Karpas-422 (cell line): ENCODE measurements at places on chromosomes 6 and 20.
A peak's percentile ranks its signal among the peaks of the same experiment; 100 is the strongest.

DNA sequence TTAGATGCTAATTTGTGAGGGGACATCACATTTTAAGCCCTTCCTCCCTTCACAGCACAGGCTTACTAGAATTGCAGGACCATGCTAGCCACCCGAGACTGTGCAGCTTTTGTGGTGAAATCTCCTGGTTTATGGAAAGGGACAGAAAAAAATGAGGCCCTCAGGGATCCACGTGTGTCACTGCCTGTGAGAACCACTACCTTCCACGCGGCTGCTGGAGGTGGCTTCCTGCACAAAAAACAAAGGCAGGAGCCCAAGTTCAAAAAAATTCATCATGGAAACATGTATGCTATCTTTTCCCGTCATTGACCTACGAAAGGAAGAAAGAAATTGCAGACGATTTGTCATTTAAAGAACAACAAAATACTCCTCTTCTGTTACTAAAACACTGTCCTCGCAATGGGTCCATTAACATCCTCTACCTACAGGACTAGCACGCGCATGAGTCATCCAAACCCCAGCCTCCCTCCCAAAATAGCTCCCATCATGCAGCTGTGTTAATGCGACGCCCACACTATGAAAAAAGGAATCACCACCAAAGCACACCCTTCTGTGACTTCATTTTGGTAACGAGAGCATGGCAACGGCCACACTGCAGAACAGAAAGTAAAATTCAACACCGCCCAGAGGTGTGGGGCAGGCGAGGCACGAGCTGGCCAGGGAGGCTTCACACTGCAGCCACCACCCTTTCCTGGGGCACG is 45.7 kb downstream of the RAMACL start:
- H3K36me3 ChIP-seq = no peaks in the 10 kb centered on the region
- DNase-seq = peak; percentile 90
- peak overlapping the region; percentile 82 for H3K27ac ChIP-seq
- H3K27me3 ChIP-seq = no peaks in the 10 kb centered on the region
- peaks cover 69% of the 10 kb centered on the region for H3K4me1 ChIP-seq

GRCh38 chr6:30767158-30767943 is 23.0 kb upstream of the IER3 start:
- H3K27me3 ChIP-seq = no peaks in the 10 kb centered on the region
- H3K36me3 ChIP-seq = no peaks in the 10 kb centered on the region
- no peak for DNase-seq
- H3K27ac ChIP-seq = no peak overlapping the region
- H3K4me3 ChIP-seq = no peak overlapping the region

DNA sequence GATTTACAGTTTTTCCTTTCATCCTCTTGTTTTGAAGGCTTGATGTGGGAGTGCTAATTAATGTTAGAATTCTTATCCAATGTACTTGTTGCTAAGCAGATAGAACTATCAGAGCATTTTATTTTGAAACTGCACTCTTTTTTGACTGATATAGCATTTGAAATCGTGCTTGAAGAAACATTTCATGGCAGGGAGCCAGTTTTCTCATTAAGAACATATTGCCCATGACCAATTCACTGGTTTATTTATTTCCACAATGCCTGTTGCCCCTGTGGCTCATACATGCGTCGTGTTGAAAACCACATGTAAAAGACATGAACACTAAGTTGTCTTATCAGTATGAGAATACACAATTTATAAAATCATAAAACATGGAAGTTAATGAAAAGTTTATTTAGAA is 479.7 kb upstream of the FLRT3 start:
- H3K4me1 ChIP-seq = no peaks in the 10 kb centered on the region
- H3K27ac ChIP-seq = no peak overlapping the region
- no peaks in the 10 kb centered on the region for H3K27me3 ChIP-seq
- H3K4me3 ChIP-seq = no peak overlapping the region
- no peaks in the 10 kb centered on the region for H3K36me3 ChIP-seq

DNA sequence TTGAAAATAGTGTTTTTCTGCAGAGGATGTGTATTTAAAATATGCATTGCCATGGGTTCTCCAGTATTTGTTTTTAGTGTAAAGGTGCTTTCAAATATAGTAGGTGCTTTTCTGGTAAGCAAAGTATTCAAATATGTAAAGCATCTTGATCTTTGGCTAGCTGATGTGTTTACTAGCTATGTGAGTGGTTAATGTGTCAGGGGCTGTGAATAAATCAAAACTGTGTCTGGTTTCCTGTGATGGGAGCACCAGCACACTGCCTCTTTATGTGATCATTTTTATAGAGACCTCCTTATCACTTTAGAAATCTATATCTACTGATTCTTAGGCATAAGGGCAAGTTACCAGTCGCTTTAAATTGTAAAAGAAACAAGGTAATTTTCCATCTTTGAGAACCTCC is 388.9 kb upstream of the MAN1A1 start:
- no peaks in the 10 kb centered on the region for H3K27me3 ChIP-seq
- H3K4me1 ChIP-seq = no peaks in the 10 kb centered on the region
- no peak for DNase-seq
- H3K36me3 ChIP-seq = no peaks in the 10 kb centered on the region
- no peak overlapping the region for H3K4me3 ChIP-seq

GRCh38 chr6:24974182-24975171 is 38.7 kb upstream of the RIPOR2 start:
- DNase-seq = peak; percentile 55
- H3K4me1 ChIP-seq = peaks cover 12% of the 10 kb centered on the region
- H3K27ac ChIP-seq = no peak overlapping the region
- H3K36me3 ChIP-seq = no peaks in the 10 kb centered on the region; the same call in 1 of the 2 replicates
